ENCODE measurements at places on chromosomes 5 and 9.

DNA sequence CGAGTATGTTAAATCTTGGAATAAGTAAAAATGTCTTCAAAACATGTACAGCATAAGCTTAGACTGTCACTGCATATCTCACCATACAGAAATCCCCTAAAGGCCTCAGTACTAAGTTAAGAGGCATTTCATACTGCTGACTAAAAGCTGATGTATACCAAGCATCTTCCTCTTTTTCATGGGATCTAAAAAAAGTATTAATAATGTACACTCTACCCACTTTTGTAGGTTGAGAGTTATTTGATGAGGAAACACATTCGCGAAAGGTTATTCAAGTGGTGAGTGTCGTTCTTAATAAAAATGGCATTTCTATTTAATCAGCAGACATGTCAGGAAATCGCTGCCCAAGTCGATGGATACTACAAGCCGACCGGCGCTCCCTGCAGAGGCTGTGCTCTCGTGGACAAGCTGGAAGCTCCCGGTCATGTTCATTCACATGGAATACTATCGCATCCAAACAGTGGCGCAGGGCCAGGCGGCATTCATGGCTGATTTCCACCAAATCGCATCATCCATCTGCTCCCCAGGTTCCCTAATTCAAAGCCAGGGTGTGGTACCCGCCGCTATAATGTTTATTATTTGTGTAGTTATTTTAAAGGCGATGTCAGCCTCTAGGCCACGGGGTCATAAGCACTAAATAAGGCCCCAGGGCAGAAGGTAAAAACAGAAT is 724 bp downstream of the SGTB start:
- peak; percentile 56 for DNase-seq

DNA sequence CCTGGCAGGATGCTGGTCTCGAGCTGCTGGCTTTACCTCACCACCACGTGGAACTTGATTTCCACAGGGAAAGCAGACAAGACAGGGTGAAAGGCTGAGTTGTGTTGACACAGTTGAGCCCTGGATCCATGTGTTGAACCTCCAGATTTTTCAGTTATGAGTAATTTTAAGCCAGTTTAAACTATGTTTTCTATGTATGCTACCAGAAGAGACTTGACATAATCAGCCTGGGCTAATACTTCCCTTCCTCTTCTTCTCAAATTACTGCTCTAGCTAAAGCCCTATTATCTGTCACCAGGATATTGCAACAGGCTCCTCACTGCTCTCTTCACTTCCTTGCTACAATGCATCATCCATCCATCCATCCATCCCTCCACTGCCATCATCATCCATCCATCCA is 12.0 kb upstream of the PHYKPL start:
- DNase-seq = no peak

GRCh38 chr5:149935431-149935901 is 9.1 kb downstream of the PDE6A start:
- DNase-seq = no peak

DNA sequence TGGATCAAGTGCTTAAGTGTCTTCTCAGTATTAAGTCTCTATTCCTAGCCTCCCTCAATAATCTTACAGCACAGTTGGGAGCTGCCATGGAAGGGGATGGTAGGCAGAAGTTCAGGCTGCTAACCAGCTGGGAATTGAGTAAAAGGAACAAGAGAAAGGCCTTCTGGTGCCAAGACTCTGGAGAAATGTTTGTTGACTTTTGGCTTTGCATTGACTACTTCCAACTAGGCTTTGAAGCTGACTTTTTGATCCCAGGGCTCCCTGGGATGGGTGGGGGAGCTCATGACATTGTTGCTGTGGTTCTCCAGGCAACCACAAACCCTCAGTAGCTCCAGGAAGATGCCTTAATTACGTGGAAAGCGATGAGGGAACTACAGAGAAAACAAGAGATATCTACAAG is 85.2 kb upstream of the HTR4 start:
- DNase-seq = no peak

GRCh38 chr9:5629312-5630080 is 589 bp downstream of the RIC1 start:
- DNase-seq = no peak

DNA sequence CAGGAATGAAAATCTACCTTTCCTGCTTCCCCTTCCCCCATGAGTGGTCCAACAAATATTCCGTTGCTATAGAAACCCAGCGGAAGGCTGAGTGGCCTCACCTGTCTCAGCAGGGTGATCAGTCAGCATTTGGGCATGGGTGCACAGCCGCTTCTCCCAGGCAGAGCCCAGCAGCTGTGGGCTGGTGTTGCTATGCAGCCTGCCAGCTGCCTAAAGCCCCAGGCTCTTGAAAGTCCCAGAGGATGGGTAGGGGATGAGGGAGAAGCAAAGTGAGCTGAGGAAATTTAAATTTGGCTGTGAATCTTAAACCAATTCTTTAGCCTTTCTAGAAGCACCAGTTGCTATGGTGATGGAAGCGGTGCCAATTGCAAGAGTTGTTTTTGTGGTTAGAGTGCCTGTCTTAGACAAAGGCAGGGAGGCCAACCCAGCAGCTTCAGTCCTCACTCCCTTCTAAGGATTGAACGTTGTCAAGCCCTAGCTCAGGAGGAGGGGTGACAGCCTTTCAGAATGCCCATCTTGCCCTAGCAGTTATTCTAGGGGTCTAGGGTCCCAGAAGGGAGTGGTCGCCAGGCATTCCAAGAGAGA is 151.5 kb upstream of the PITX1 start:
- DNase-seq = no peak

DNA sequence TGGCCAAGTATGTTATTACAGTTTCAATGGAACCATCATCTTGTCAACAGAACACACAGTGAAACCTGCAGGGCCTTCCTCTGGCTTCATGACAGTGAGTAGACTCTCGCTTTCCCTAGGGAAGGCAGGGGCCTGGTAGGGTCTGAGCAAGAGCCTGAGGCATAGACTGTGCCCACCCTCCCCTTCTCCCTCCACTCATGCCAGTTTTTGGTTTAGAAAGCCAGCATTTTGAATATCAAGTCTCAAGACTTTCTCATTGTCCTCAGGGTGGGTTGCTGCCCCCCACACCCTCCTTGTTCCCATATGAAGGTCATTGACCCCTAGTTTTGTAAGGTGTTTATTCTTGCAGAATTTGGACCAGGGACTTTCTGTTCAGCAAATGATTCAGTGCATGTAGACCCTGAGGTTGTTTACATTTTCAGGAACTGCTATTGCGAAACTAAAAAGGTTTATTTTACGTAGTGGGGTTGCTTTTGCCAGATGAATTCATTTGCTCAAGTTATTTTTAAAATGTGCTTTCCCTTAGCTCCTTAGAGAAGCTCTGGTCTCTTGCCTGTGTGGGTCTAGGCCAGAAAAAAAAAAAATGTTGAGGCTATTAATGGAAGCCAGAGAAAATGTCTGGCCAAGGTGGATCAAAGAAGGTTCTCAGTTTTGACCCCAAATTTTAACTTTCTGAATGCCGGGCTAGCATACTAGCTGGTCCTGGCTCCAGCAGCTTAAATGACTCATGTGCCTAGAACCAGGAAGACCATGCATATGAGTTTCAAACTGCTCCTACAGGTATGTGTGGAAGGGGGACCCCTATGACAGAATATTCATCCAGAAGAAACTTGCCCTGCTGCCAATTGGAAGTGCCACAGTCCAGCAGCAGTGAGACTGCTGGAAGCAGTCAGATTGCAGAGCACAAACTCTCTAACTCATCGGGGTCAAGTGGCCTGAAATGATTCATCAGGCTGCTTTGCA is 10.1 kb upstream of the MOB3B start:
- DNase-seq = peak; percentile 35

DNA sequence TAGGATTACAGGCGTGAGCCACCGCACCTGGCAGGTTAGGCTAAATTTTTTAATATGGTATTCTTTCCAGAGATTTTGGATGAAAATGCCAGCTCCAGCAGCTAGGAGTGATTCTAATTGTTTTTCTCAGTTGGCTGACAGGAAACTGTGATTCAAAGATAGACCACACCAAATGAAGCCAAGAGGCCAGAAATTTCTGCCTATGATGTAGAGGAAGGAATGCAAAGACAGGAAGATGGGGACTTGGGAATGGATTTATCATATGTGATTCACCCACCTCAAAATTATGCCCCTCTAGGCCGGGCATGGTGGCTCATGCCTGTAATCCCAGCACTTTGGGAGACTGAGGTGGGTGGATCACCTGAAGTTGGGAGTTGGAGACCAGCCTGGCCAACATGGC is 53.3 kb downstream of the UGCG start:
- no peak for DNase-seq

DNA sequence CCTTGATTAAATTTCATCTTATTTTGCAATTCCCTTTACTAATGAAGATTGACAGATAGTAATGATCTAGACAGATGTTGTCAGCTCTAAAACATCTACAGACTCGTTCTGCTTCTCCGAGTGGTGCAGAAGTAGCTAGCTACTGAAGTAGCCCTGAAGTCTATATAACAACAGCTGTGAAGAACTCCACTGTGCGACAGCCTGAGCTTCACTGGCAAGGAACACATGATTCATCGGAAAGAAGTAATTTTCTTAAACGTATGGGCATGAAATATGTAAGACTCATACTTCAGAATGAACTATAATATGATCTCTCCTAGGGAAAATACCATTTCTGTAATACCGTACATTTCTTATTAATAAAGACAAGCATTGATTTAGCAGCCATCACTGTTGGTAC is 96.2 kb downstream of the TRPM3 start:
- no peak for DNase-seq

DNA sequence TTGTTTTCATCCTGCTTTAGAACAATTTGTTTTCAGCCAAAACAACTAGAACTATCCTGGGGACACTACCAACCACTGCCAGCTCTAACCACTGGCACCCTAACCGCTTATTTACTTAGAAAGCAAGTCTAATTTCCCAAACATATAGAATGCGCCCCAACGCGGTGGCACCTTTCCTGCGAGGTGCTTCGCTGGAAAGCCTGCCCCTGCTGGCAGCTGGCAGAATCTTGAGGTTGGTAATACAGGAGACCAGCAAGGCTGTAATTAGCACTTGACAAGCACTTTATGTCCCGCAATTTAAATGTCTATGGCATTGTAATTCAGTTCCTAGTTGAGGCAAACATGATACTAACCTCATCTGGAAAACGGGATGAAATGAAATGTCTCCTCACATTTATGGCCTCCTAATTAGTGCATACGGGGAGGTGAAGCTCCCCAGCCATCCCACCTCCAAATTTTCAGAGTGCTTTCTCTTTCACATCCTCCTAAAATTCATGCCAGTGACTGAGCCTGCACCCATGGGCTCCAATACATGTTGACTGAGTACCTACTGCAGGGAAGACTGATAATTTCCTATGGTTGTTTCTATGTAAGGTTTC is 30.4 kb downstream of the GABBR2 start:
- no peak for DNase-seq

- DNase-seq = no peak
These were observed 40.2 kb downstream of the SLC1A3 start for GRCh38 chr5:36646507-36647023.

GRCh38 chr5:163306421-163306820 is 131.0 kb upstream of the CCNG1 start:
- DNase-seq = no peak

GRCh38 chr5:159405611-159406031 is 75.3 kb upstream of the IL12B start:
- no peak for DNase-seq

DNA sequence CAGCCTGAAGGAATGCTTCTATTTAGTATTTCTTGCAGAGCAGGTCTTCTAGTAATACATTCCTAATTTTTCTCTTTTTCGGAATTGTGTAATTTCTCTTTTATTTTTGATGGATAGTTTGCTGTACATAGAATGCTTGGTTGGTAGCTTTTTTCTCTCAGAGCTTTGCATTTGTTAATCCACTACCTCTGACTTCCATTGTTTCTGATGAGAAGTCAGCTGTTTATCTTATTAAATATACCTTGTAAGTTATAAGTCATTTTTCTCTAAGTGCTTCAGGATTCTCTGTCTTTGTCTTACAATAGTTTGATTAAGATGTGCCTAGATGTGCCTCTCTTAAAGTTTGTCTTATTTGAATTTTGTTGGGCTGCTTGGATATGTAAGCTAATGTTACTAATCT is 101.9 kb downstream of the HTR1A start:
- no peak for DNase-seq

- DNase-seq = no peak
These were observed 1152.0 kb upstream of the ACO1 start for GRCh38 chr9:31232485-31232884.

DNA sequence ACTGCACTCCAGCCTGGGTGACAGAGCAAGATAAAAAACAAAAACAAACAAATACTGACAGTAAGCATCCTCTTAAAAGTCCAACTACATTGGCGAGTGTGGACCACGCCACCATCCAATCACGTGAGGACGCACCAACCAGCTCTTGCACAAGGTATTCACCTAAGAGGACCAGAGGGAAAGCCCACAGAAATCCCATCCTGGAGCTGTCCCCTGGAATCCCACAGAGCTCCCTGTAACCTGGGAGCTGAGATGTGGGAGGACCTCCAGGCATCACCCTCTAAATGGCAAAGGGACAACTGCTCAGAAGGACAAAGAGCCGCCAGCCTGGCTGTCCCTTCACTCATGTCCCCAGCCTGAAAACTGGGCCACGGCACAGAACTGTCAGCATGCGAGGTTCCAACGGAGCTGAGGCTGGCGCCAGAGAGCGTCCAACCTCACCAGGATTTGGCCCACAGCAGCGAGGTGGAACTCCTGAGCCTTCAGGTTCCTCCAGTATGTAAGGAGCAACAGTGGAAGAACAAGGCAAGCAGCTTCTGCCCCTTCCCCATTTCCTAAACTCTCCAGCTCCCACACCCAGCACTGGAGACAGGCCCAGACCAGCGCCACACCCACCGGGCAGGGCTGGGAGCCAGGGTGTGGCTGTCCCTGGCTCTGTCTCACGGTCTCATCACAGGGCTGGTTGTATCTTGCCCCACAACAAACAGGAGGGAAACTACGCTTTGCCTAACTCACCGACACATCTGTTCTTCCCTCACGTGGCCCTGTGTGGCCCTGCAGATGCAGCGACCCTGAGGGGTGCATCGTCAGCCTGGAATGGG is 15.2 kb downstream of the IPPK start:
- DNase-seq = no peak

GRCh38 chr9:36980148-36980974 is 53.7 kb downstream of the PAX5 start:
- no peak for DNase-seq

- no peak for DNase-seq
These were observed 237.8 kb downstream of the PAPPA start for GRCh38 chr9:116391306-116391900.

- DNase-seq = no peak
These were observed 497.6 kb upstream of the CD180 start for GRCh38 chr5:67693956-67694809.

- DNase-seq = no peak
These were observed 42.8 kb upstream of the PSD2 start for GRCh38 chr5:139752506-139753473.

- DNase-seq = no peak
These were observed 246.6 kb downstream of the DEPDC1B start for GRCh38 chr5:60453186-60453976.

- DNase-seq = no peak
These were observed 362.9 kb downstream of the ADGRV1 start for GRCh38 chr5:90921418-90921973.

GRCh38 chr5:86689103-86689729 is 71.5 kb downstream of the COX7C start:
- no peak for DNase-seq
